ENCODE measurements at places on chromosomes 7 and 10.

- DNase-seq, result no peak
Measured at GRCh38 chr10:33260403-33261149, 73.9 kb downstream of the NRP1 start.

- DNase-seq, result no peak
Measured at GRCh38 chr10:20999699-21000098, 102.6 kb upstream of the NEBL start.

DNA sequence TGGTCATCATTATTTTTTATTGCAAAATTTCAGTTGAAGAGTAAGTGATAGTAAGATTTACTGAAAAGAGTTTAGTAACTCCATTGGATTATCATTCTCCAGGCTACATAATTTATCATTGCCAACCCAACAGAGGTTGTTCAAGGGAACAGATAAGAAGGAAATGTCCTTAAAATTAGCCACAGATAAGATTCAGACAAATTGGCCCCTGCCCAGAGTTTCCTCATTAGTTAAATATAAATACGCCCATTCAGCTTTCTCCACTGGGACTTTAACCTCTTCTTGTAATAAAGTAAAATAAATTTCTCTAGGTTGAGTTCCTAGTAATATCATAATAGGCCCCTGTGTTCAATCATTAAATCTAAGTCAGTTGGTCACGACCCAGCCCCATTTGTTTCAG is 27.7 kb upstream of the PHYHIPL start:
- DNase-seq, result no peak

DNA sequence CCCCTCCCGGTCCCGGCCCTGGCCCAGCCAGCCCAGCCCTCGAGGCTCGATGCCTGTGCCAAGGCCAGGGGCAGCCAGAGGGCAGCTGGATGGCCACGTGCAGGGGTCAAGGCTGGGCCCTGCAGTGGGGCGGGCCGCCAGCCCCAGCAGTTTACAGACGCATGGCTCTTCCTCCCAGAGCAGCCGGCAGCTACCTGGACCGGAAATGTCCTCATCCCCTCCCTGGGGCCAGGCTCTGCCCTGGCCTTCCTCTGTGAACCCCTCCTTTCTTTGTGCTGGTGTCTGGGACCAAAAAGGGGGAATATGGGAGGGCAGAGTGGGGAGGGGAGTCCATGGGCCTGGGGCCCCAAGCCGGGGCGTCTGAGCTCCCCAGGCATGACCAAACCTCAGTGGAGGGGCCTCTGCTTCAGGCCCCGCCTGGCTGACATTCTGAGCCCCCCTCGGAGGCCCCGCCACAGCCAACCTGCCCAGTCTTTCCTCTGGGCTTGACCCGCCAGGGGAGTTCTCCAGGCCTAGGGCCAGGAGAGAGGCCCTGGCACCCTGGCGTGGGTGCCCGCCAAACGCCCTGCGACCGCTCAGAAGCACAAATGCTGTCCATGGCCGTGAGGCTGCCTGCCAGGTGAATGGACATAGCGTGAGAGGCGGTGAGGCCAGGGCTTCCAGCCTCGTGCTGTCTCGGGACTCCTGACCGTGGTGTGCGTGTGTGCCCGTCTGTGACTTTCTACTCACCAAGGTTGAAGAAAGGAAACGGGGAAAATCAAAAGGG is 24.7 kb upstream of the AMZ1 start:
- no peak for DNase-seq

DNA sequence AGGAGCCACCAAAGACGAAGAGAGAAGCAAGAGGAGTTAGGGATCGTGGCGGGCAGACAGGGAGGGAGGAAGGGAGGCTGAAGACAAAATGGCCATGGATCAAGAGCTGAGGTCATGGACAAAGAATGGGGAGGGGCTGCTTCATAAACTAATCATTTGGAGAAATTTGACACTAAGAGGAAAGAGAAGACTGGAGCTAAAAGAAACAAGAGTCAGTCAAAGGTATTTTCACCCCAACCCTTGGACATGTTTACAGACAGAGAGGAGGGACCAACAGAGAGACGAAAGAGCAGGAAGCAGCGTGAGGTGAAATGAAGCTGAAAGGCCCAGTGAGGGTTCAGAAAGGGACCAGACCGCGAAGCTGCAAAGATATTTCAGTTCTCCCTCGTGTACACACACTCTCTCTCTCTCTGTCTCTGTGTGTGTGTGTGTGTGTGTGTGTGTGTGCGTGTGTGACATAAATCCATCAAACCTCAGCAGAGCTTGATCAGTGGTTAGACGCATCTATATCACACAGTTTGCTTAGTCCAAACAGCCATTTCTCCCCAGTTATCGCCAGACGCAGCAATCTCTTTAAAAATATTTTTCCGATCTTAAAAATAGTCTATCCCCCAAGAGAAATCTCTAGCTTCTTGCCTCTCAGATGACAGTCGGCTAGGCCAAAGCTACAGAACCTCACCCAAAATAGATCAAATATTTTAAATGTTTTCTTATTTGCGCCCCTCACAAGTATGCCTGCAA is 12.5 kb upstream of the CALD1 start:
- no peak for DNase-seq

DNA sequence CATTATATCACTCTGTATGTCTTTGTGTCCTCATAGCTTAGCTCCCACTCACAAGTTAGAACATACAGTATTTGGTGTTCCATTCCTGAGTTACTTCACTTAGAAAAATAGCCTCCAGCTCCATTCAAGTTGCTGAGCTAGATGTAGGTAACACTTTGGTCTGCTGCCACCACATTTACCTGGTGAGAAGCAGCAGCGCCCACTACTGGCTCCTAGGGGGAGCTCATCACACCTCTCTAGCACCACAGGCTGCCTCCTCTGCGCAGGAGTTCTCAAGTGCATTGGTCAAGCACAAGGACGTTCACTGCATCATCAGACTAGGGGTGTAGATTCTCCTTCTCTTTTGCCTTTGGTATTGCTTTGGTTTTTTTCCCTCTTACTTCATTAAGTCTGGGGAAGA is 530.9 kb upstream of the AUTS2 start:
- DNase-seq, result no peak

- no peak for DNase-seq
Measured at GRCh38 chr7:74284781-74285259, 4.4 kb upstream of the CLIP2 start.

- DNase-seq, result no peak
Measured at GRCh38 chr10:6054884-6055283, 7.3 kb downstream of the IL2RA start.
